ENCODE measurements at places on chromosomes 13 and 19.

GRCh38 chr13:24071016-24071415 lies 89.5 kb upstream of the SPATA13 start:
- DNase-seq: no peak

- DNase-seq: no peak
Measured at GRCh38 chr19:20102097-20102496, 24.3 kb downstream of the ZNF90 start.

GRCh38 chr19:48750771-48751504 lies 1.5 kb downstream of the FUT1 start:
- DNase-seq: no peak

GRCh38 chr13:99196466-99197116 lies 4.1 kb upstream of the UBAC2 start:
- DNase-seq: peak; percentile 20

DNA sequence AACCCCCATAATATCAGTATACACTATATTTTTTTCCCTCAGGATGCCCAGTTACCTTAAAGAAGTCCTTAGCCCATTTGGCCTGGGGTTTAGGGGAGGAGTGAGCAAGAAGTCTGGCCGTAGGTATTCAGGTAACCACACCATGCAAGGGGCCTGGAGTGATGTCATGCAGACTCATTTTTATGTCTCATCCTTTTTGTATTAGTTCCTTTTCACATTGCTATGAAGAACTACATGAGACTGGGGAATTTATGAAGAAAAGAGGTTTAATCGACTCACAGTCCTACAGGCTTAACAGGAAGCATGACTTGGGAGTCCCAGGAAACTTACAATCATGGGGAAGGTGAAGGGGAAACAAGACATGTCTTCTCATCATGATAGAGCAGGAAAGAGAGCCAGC lies 12.2 kb downstream of the TPP2 start:
- no peak for DNase-seq

DNA sequence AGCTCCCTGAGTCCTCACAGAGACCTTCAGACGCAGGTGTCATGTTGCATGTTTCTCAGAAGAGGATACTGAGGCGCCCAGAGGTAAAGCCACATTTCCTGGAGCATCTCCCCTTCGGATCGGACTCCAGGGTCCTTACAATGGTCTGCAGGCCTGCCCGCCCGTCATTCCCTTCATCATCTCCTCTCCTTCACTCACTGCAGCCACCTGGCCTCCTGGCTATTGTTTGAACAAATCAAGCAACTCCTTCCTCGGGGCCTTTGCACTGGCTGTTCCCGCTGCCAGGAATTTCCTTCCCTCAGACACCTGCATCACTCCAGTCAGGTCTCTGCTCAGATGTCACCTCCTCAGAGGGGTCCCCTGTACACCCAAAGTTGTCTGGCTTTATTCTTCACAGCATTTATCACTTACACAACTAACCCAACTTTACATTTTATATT lies 20.3 kb downstream of the CEACAM16 start:
- DNase-seq: no peak

DNA sequence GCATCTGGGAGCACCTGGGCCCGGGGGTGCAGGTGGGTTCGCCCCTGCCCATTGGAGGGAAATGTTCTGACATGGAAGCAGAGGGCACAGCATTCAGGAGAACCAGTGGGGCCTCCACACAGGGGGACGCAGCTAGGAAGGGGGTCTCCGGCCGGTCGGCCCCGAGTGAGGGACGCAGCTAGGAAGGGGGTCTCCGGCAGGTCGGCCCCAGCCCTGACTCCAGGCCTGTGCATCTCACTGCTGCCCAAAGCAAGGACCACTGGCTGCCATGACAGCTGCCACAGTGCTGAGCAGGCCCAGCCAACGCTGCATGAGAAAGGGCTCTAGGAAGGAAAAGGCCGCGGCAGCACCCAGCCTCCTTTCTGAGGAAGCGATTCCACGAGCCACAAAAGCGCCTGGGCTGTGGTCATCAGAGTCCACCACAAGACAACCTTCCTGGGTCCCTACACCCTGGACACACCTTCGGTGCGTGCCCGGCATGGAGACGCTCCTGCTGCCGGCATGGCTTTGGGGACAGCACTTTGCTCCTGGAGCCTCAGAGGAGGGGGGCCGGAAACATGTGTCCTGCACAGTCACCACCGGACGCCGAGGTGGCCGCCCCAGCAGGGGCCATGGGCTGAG lies 9.7 kb downstream of the RASA3 start:
- DNase-seq: no peak

GRCh38 chr19:49423985-49424303 lies 703 bp upstream of the PTH2 start:
- no peak for DNase-seq

DNA sequence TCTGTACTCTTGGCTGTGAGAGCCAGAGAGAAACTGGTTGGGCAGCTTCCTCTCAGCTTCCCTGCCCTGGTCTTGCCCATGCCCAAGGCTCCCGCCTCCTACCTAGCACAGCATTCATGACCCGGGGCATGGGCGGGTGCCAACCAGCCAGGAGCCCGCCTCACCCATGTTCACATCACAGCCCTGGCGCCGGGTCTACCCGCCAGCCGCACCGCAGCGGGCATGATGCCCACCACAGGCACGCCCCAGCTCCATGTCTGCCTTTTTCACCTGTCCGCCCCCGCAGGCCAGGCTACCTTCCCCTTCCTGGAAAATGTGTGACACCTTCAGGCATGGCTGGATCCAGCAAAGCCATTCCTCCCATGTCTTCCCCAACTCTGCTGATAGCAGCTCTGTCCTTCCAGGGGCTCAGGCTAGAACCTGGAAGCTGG lies 42.1 kb downstream of the PTPRS start:
- DNase-seq: no peak

- no peak for DNase-seq
Measured at GRCh38 chr13:32135056-32135390, 103.4 kb downstream of the FRY start.

DNA sequence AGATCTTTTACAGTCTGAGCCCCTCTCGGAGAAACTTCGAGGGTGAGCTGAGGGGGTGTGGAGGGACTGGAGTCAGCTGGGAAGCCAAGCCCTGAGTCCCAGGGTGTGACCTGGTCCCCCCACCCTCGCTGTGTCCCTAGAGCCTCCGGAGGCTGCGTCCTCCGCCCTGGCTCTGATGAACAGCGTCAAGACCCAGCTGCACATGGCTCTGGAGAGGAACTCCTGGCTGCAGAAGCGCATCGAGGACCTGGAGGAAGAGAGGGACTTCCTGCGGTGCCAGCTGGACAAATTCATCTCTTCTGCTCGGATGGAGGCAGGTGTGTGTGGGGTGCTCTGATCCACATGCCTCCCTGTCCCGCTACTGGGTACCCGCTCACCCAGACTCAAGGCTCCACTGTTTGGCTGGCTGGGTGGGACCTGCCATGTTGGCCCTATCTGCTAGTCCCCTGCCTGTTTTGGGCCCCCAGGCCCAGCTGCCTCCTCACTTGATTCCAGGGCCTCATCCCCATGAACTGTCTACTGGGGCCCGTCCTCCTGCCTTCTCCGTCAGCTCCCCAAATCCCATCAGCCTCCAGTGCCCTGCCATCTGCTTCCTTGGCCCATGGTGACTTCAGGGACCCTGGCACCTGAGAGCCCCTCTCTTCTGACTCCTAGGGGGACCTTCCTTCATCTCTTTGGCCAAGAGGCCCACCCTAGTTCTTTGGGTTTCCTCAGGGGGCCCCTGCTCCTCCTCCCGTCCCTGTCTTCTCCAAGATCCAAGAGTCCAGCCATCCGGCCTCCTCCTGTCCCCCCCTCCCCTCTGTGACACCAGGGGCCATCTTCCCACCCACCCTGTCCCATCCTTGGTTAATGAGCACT lies 1.5 kb downstream of the CCDC106 start:
- no peak for DNase-seq

DNA sequence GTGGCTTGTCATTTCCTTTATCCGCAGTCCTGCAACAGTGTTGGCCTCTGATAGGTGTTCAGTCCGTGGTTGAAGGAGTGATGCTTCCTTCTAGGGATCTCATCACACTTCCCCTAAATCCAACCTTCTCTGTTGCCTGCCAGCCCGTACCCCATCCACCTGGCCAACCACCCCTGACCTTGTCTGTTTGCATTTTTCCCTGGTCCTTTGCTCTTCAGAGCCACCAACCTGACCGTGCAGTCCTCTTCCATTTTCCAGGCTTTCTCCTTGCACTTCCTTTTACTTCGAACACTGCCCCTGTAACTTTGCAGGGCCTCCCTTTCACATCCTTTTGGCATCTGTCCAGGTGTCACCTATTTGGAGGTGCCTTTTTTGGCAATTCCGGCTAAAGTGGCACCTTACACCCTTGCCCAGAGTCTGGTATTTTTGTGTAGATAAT lies 696 bp downstream of the ZNF460 start:
- no peak for DNase-seq

DNA sequence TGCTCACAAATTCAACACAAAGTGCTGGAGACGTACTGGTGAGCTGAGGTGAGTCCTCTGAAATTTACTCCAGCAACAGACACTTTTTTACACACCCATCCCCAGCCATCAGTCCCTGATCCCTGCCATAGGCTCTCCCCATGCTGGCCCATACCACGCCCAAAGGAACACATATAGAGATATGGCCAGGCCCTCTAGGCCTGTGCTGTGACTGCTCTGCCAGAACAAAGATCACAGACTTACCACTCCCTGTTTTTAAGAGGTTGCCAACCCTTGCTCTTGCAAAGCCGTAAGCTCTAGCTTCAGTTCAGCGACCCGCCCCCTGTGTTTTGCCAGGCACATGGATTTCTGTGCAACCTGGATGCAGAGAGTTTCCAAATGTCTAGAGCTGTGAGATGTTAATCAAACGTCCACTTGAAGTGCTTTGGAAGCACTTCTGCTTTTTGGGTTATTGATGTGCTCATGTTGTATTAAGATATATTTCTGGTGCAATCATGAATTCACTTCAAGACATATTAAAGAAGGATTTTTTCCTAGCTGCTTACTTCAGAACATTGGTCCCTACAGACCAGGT lies 59.7 kb downstream of the DLEU7 start:
- no peak for DNase-seq

DNA sequence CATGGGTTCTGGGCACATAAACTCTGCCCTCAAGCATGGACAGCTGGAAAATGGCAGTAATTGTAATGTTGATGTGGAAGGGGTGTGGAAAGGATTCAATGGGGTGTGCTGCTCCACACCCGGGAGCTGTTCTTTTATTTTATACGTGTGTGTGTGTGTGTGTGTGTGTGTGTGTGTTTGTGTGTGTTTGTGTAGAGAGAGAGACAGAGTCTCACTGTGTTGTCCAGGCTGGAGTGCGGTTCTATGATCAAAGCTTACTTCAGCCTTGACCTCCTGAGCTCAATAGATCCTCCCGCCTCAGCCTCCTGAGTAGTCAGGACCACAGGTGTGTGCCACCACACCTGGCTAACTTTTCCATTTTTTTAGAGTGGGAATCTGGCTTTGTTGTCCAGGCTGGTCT lies 2.8 kb downstream of the MRPS12 start:
- DNase-seq: no peak

- DNase-seq: peak; percentile 26
Measured at GRCh38 chr19:5338656-5339197, 1.9 kb downstream of the PTPRS start.

DNA sequence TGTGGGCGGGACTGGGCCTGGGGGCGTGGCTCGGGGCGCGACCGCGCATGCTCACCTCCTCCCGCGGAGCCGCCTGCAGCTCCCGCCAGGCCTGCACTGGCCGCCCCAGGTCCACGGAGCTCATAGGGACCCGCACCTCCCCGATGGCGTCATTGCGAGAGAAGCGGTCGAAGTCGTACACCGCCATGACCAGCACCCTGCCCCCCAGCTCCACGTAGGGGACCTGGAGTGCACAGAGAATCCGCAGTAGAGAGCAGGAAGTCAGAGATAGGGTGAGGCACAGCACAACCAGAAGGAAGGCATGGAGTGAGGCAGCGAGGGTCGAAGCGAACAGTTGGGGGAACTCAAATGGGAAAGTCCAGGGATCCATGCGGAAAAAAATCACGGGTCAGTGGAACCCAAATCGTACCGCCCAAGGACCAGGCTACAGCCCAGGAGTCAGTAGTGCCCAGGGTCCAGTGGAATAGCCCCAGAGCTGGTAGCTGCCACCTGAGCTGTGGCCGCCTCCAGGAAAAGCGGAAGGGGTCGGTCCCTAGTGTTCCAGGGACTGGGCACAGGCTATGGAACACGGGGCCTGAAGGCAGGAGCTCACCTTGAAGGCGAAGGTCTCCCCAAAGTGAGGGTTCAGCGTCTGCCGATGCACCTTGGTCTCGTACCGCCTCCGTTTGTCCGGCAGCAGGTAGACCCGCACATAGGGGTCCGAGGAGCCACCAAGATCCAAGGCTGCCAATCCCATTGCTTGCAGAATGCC lies 4.8 kb downstream of the SYT5 start:
- peak; percentile 39 for DNase-seq

GRCh38 chr19:32018014-32018413 lies 327.4 kb upstream of the ZNF507 start:
- DNase-seq: no peak

- peak; percentile 75 for DNase-seq
Measured at GRCh38 chr13:74450525-74450845, 316.3 kb upstream of the KLF12 start.

DNA sequence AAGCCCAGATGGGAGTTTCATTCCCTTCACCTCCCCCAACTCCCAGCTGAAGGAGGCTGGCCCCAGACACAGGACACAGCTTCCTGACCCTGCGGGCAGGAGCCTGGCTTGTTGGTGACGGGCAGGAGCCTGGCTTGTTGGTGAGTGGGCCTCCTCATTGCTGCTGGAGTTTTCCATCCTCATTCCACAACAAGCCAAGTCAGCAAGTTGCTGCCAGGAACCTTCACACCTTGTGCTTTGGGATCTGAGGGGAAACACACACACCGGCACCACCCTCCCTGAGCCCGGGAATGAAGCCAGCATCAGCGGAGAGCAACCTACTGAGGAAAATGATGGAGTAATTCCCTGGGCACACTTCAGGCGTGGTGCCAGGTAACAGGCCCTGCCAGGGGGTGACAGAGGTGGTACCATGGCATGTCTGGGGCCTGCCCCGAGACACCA lies 74.9 kb downstream of the ALOX5AP start:
- no peak for DNase-seq

GRCh38 chr13:50026788-50027473 lies 11.7 kb downstream of the KCNRG start:
- DNase-seq: no peak

DNA sequence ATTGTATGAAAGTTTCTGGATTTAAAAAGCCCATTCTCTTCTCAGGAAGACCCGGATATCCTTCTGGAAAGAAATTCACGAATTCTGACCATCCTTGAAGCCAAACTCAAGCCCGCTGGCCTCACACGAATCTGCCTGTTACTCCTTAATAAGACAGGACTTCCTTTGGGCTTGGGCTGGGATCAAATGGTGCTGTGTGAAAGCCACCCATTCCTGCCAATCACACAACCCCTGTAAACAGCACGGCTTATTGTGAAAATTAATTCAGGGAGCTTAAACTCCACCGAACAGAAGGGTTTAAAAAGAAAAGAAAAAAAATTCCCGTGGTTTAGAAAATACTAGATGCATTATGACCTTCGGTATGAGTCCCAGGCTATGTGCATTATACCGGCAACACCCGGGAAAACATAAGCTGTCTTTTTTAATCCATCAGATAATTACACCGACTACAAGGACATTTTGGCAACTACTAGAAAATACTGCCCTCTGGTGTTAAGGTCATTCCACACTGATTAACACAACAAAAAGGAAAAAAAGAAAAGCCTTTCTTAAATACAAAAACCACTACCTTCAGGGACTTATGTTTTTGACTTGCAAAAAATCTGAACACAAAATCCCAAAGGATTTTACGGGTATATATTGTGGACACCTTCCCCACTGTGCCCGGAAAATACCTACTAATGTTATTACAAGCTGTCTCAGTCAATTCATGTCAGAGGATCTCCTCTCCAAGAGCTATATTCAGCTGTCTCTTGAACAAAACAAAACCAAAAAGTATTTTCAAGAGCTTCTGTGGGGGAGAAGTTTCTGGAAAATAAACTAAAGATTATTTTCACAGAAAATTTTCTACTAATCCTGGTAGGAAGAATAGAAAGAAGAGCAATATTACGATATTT lies 76.0 kb upstream of the LSM14A start:
- peak; percentile 73 for DNase-seq

All from NCI-H526 treated with DMSO at 0.1 percent for 48 hours (cell line).